Epithelial cell of proximal tubule (primary cell): ENCODE measurements at places on chromosomes 12 and 14.

- DNase-seq: no peak
Measured at GRCh38 chr14:37729218-37729617, 133.8 kb downstream of the TTC6 start.

- no peak for DNase-seq
Measured at GRCh38 chr12:91931111-91931510, 214.5 kb downstream of the BTG1 start.

DNA sequence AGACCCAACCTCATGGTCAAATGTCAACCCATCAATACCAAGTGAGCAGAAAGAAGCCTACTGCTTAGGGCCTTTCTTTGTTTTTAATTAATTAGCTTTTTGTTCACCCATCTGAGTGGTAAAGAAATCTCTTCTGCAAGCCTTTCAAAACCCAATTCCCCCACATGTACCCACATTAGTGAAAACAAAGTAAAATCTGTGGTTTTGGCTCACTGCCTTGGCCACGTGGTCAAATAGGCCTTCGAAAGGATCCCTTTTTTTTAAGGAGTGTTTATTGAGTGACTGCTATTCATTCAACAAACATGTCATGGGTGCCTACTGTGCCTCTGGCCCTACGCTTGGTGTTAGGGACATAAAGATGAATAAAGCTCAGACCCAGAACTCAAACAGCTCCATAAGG, 160.1 kb downstream of the NUAK1 start:
- DNase-seq: no peak

DNA sequence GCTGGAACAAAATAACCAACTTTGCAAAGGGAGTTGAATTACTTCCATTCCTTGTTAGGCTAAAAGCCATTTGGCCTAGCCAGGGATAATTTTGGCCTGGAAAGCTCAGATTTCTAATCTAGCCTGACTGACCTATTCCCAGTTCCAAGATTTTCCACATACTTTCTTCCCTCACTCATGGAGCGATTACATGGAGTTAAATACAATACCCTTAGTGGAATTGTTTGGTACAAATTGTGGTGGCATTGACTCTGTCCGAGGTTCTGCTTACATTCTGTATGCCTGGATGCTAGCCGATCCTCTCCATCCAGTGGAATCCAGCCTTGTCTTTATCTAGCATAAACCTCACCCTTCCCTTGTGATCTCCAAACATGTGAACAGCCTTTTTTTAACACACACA, 965.1 kb downstream of the DIO2 start:
- no peak for DNase-seq

- DNase-seq: no peak
Measured at GRCh38 chr14:20934148-20934762, 21.0 kb upstream of the RNASE2 start.

DNA sequence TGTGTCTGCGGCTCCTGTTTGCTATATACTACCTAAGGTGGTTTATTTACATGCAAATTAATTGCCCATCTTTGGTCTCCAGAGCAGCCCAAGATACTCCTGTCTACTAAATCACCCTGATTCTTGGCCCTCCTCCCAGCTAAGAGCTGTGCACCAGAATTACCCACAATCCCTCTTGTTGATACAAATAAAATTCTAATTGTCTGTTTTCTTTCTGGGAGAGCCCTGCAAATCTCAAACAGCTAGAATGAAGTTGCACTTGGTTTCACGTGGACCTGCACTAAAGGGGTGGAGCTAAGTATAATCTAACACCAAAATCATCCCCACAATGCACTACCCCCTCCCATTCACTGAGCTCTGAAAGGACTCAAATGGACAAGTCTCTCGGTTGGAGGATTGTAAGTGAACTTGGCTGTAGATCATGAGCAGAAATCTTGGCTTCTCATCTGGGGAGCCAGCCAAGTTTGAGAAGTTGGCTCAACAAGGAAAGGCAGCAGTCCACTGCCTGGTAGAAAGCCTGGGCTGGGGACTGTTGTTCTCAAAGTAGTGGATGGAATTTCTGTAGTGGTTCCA, 6.6 kb downstream of the MAX start:
- no peak for DNase-seq

GRCh38 chr12:124179936-124180607, 114.8 kb upstream of the RFLNA start:
- DNase-seq: no peak

DNA sequence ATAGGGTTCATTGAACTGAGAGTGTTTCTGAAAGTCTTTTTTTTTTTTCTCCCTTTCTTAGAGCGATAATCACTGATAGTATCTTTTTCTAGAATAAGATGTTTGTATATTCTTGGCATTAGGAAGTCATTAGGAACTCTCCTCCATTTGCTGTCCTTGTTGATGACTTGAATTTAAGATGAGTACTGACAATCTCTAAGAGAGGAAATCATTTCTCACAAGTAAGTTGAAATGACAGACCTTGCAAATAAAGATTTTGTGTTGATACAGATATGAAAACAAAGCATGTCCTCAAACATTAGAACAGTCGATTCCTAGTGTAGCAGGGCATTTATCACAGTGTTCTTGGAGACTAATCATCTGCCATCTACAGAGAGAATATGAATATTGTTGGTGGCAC, 458.4 kb upstream of the SYT1 start:
- DNase-seq: no peak

DNA sequence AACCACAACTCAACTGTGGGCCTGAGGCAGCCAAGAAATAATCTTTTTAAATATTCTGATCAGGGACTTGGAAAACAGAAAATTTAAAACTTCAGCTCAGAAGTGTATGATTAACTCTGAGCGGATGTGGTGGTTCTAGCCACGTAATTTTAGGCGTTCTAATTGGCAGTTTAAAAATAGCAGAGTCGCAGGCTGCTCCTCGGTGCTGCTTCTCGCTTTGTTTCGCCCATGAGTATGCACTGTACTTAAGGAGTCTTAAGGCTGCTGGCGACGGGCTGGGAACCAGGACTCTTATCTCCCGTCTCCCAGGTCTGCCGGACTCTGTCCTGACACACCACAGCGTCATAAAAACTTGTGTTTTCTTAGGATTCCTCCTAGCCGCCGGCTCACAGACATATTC, 113.4 kb upstream of the PELI2 start:
- DNase-seq: peak; percentile 73

DNA sequence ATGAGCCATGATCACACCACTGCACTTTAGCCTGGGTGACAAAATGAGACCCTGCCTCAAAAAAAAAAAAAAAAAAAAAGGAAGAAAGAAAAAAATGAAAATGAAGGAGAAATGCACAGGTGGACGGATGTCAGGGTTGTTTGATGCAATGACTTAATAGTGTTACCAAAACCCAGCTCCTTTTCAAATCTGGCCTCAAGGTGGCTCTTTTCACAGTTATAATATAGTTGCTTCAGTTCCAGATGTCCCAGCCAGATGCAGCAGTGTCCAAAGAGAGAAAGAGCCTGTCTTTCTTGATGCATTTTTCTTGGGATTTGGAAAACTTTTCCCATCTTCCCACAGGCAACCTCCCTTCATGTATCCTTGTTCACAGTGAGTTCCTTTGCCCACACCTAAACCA, 36.5 kb downstream of the KCNMB4 start:
- no peak for DNase-seq

DNA sequence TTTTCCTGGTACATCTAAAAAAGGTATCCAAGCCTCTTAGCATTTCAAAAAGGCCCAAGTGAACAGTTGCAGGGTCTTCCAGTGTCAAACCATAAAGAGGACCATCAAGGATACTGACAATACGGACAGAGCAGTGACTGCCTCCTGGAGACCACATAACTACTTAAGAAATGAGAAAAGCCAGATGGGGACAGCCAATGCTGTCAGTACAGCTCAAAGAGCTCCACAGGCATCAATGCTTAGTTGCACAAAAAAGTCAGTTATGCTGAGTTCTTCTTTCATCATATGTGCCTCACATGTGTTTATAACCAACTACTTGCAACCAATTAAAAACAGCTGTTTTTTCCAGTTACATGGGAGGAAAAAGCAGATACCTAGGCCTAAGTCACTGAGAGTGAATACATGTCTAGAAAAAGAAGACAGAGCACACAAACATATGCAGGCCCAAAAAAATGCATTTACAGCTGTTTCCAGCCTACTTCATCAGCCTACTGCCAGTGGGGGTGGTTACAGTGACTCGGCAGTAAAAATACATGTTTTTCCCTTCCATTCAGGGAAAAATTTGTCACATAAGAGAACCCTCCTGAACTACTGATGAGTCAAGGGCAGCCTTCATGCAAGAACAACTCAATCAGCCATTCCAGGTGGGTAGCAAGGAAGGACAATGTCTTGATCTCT, 84.0 kb downstream of the DCAF5 start:
- peak; percentile 55 for DNase-seq

- no peak for DNase-seq
Measured at GRCh38 chr14:76595266-76595665, 166.0 kb upstream of the VASH1 start.

- DNase-seq: no peak
Measured at GRCh38 chr12:26572137-26572536, 260.9 kb downstream of the ITPR2 start.

GRCh38 chr14:23615856-23616255, 20.3 kb upstream of the DHRS2 start:
- no peak for DNase-seq

DNA sequence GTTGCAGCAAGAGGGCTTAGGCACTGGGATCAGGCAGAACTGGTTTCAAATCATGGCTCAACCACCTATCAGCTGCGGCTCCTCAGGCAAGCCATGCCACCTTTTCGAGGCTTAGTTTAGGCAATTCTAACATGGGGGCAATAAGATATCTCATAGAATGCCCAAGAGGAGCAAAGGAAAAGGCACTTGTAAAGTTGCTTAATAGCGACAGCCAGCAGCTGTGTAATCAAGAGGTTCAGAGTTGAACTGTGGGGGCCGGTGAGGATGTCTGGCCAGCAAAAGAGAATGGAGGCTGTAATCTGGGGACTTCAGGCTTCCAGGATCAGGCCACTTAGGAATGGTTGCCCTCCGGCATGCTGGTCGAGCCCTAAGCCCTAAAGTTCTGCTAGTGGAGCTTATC, 3.0 kb upstream of the TCHP start:
- DNase-seq: no peak

- DNase-seq: peak; percentile 12
Measured at GRCh38 chr12:47686645-47687240, 19.1 kb downstream of the RPAP3 start.

- DNase-seq: no peak
Measured at GRCh38 chr12:13036881-13037280, 7.3 kb upstream of the FAM234B start.

DNA sequence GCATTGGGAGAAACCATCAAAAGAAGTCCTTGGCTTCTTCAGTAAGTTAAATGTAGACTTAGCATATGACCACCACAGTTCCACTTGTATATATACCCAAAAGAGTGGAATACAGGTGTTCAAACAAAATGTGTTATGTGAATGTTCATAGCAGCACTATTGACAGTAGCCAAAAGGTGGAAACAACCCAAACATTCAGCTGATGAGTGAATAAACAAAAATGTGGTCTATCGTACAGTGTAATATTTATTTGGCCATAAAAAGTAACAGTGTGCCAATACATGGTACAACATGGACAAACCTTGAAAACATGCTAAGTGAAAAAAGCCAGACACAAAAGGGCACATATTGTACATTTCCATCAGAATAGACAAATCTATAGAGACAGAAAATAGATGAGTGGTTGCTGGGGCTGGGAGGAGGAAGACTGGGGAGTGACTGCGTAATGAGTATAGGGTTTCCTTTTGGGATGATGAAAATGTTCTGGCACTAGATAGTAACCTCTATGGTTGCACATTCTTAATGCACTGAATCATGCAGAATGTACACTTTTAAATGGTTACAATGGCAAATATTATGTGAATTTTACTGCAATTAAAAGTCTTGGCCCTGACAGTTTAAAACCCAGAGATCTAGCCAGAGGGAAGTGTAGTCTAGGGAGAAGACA, 5.5 kb downstream of the ERP29 start:
- no peak for DNase-seq

DNA sequence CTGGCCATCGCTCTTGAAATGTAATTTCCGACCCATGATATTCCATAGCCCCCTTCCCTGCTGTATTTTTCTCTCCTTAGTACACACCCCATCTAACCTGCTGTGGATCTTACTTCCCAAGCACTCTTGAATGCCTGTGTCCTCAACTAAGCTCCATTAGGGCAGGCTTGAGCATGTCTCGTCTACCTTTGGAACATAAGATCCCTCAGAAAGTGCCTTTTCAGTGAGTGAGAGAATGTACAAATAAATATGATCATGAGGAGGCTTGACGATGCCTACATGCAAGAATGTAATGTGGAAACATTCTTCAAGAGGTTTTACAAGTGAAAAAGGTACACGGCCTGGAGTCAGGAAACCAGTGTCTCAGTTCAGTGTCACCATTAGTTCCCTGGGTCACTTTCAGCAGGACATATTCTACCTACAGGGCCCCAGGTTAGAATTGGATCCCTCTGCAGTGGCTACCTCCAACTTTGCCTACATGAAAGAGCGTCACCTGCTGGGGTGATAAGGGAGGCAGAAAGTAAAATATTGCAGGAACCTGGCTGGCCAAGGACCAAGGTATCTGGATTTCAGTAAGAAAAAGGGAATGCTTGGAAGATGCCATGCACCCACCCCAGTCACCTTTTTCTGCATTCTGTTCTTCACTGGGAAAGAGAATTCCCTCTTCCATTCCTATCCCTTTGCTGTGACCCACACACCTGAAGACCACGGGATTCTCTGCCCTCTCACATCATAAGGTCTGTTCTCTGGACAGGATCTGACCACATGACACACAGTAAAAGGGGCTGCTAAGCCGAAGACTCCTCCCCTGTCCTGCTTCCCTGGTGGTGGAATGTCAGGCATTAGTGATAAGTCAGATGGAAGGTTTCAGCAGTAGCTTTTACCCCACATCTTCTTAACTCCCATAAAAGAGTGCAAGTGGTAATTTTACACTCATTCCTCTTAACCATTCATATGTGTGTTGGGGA, 24.6 kb upstream of the SERPINA1 start:
- no peak for DNase-seq

DNA sequence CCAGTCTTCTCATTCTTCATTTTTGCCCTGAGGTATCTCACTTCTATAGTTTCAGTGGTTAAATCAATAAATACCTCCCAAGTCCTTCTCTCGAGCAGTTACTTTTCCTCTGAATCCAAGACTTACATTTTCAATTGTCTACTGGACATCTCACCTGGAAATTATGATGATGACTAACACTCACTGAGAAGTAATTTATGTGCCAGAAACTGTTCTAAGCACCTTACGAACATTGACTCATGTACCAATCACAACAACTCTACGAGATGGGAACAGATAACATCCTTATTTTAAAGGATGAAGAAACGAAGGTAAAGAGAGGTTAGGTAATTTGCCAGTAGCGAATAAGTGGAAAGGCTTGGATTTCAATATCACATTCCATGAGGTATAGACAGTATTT, 94.1 kb downstream of the EML5 start:
- no peak for DNase-seq

DNA sequence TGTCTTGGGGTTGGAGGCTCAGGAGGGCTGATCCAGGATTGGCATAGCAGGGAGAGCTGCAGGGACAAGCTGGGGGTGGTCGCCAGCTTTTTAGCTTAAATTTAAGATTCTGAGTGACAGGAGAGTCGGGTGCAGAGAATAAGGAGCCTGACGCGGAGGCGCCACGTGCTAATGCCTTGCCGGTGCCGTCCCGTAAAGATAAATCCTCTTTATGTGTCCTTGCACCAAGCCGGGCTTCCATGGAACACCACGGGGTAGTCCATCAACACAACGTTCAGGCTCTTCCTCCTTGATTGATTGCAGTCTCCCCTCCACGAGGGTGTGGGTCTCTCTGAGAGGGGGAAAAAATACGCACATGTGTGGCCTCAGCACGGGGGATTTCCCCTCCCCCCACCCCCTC, 3.9 kb downstream of the DLK1 start:
- no peak for DNase-seq

- no peak for DNase-seq
Measured at GRCh38 chr12:84920331-84920730, 7.7 kb upstream of the SLC6A15 start.

- no peak for DNase-seq
Measured at GRCh38 chr14:97306133-97306759, 509.1 kb downstream of the VRK1 start.
